ENCODE measurements at places on chromosomes 2 and 18. TPM values are rescaled to one million over a fixed set of nuclear protein-coding genes. Genes with fewer than 3 reads are reported as not detected.

GRCh38 chr2:60383401-60384143, 169.9 kb downstream of the BCL11A start:
- DNase-seq, result no peak

The CHST9 gene
- total RNA-seq, result not detected

The HOXD13 gene
- not detected for total RNA-seq

The DSG1 gene
- not detected for total RNA-seq

The CD207 gene
- total RNA-seq, result not detected

All from gastrocnemius medialis (tissue), 4 donors.